ENCODE measurements at places on chromosomes 1 and 21.

DNA sequence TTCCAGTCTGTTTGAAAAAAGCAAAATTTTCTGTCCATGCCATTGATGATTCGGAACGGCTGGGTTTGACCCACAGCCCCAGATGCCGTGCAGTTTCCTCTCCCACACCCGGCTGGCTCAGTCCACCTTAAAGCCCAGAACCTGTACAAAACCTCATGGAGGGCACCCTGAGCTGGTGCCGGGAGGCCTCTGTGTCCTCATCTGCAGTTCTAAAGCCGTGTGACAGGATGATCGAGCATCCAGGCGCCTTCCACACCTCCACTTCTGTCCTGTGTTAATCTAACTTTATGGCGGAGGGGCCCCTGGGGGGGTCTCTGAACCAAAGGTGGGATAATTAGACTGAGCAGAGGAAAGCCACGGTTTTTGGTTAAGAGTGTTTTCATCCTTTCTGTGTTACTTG, 49.6 kb downstream of the SLC37A1 start:
- no peak for DNase-seq

DNA sequence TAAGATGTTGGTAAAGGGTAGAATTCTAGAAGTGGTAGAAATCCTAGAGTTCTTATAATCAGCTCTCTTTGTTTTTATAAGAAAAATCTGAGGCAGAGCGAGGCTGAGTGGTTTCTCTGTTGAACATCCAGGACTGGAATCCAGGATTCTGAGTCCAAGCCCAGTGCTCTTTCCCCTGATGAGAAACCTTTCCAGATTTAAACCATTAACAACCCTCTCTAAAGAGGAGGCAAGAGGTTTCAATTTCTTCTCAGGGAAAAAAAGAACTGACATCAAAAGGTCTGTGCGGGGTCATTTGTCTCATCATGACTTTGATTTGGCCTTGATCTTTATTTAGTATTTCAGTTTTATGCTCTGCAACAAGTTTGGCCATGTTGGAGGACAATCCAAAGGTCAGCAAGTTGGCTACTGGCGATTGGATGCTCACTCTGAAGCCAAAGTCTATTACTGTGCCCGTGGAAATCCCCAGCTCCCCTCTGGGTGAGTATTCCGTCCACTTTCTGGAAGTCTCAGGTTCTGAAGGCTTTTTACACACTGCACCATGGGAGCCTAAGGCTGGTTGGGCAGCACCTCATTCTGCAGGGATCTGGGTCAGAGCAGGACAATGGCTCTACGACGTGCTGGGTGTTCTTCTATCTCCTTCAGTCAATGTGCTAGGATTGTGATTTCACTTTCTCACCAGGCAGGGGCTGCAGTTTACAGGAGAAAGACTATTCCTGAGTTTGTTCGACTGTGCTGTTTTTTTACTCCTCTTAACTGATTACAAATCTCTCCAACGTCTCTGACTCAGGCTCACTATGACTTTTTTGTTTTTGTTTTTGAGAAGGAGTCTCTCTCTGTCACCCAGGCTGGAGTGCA, 18.9 kb upstream of the CCT8 start:
- DNase-seq, result no peak

DNA sequence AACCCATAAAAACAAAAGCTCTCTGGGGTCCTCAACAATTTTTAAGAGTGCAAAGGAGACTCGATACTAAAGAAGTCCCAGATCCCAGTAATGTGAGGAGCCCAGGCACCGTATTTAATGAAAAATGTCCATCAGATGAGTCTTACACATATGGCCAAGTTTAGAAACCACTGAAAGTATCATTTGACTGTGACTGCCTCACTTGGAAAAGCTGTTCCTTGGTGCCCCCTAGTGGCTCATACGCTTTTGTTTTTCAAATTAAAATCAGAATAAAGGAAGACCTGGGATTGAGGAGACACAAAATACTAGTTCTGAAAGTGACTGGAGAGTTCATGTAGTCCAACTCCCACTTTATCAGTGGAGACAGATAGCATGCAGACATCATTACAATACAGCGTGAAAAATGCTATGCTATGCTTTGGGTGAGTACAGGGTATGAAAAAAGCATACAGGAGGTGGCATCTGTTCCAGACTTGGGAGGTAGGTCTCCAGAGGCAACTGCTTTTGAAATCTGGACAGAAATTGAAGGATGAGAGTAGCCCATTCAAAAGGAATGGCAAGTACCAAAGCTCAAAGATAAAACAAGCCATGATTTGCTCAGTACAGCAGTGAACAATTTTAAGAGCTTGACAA, 33.8 kb downstream of the GDAP2 start:
- peak; percentile 57 for DNase-seq

DNA sequence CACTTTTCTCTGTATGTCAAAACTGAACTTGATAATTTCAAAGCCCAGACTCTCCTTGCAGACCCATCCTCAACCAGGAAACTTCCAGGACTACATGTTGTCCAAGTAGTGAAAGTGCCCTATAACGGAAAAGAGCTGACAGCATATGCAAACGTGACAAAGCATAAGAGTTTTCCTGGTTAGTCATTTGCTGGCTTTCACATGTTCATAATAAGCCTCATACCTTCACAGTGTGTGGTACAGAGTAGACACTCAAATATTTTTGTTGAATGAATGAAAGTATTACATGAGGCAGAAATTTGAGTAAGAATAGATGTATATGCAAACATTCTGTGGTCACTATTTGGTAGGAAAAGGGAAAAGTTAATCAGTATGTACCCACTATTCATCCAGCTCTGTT, 473.3 kb downstream of the MRPL39 start:
- no peak for DNase-seq

DNA sequence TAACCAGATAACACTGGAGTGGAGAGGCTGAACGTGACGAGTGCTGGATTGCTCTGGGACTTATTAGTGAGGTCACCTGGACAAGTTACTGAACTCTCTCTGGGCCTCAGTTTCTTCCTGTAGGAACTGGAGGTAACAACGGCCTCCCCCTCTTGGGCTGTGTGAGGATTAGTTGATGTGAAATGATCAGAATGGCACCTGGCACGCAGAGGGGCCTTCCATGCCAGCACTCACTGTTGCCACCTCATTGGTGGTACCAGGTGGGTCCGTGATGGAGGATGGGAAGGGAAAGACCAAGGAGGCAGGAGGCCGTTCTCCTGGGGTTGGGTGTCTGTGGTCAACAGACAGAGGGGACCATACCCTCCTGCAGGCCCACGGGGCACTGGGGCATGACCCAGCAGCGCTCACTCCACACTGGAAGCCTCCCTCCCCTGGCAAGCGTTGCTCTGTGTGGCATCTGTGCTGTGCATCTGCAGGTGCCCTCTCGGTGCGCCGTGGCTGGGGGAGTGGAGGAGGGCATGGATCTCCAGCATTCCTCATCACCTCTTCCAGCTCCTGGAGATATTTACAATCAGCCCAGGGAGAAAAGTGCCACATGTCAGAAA, 349.5 kb upstream of the VAMP3 start:
- no peak for DNase-seq

Measured in NCI-H748 treated with DMSO at 0.1 percent for 48 hours (cell line).